ENCODE measurements at places on chromosomes 2 and 18. TPM values are rescaled to one million over a fixed set of nuclear protein-coding genes. Genes with fewer than 3 reads are reported as not detected.

Gene TUBA4B
- total RNA-seq: not detected

Gene TMEFF2
- not detected for total RNA-seq

Gene SRD5A2
- not detected for total RNA-seq

Gene ASNSD1
- total RNA-seq: 34.2 TPM

Gene EFHD1
- 1.1 TPM for total RNA-seq

Gene RGPD3
- total RNA-seq: 0.37 TPM

Gene BCL2
- 136 TPM for total RNA-seq

Gene ASAP2
- total RNA-seq: 14.8 TPM

Gene NCKAP5
- not detected for total RNA-seq

Gene SERPINB3
- not detected for total RNA-seq

Gene MPV17
- total RNA-seq: 48.6 TPM

Gene STARD6
- total RNA-seq: not detected

Gene CAPN14
- total RNA-seq: 0.18 TPM

Gene NT5DC4
- not detected for total RNA-seq

Gene TUBB8B
- total RNA-seq: not detected

Gene SAG
- 0.10 TPM for total RNA-seq
